HuH-7.5 (cell line): ENCODE measurements at places on chromosomes 7 and 10.

GRCh38 chr7:47669901-47670384 lies 88.0 kb upstream of the TNS3 start:
- no peak for DNase-seq

DNA sequence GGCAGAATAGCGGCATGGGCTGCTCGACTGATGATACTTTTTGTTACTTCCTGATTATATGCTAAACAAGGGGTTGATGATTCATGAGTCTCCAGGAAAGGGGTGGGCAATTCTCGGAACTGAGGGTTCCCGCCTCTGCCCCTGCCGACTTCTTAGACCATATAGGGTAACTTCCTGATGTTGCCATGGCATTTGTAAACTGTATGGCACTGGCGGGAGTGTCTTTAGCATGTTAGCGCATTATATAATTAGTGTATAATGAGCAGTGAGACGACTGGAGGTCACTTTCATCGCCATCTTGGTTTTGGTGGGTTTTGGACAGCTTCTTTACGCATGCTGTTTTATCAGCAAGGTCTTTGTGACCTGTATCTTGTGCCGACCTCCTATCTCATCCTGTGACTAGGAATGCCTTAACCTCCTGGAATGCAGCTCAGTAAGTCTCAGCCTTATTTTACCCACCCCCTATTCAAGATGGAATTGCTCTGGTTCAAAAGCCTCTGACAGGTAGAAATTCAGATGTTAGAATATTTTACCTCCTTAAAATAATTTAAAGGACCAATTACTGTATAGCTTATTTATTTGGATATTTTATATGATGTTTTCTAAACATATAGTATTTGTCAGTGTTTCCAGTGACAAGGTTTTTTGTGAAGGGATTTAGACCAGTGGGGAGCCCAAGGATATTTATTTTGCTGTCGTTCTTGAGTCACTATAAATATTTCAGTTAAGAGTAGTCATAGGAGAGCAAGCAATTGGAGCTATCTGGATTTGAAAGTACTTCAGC lies 90.1 kb upstream of the PIK3CG start:
- no peak for DNase-seq

DNA sequence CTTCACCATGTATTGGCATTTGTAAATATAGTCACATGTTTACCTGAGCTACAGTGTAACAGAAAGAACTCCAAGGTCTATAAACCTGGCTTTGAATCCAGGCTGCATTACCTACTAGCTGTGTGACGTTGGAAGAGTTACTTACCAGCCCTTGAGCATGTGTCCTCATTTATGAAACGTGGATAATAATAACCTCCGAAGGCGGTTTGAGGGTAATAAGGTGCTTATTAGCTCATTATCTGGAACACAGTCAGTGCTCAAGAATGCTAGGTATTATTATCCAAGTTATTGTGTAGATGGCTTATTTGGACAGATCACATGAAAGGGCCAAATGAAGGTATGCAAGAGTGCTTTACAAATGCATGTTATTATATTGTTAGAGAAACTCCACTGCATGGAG lies 64.9 kb downstream of the SEC23IP start:
- DNase-seq = no peak

DNA sequence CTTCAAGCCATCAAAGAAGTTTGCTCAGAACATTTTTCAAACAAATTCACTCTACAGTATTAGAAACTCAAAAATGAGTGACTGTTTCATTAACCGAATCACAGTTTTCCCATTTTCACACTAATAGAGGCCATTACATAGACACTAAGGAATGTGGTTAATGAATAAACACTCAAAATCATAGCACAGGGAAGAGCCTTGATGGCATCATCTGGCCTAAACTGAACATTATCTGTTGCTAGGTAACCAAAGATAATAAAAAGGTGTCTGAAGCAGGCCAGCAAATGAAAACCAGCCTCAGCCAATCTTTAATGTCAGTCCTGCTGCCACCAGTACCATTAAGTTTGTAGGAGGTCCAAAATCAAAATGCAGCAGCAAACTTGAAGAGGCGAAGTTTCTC lies 492.4 kb upstream of the STEAP1 start:
- no peak for DNase-seq

DNA sequence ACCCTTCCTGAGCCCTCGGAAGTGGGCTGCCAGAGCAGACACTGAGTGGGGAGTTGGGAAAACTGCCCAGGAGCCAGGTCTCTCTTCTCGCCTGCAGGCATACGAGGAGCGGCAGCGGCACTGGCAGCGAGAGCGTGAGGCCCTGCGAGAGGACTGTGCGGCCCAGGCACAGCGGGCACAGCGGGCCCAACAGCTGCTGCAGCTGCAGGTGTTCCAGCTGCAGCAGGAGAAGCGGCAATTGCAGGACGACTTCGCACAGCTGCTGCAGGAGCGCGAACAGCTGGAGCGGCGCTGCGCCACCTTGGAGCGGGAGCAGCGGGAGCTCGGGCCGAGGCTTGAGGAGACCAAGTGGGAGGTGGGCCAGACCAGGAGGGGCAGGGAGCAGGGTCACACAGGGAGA lies 5.8 kb downstream of the LZTS2 start:
- DNase-seq = no peak

DNA sequence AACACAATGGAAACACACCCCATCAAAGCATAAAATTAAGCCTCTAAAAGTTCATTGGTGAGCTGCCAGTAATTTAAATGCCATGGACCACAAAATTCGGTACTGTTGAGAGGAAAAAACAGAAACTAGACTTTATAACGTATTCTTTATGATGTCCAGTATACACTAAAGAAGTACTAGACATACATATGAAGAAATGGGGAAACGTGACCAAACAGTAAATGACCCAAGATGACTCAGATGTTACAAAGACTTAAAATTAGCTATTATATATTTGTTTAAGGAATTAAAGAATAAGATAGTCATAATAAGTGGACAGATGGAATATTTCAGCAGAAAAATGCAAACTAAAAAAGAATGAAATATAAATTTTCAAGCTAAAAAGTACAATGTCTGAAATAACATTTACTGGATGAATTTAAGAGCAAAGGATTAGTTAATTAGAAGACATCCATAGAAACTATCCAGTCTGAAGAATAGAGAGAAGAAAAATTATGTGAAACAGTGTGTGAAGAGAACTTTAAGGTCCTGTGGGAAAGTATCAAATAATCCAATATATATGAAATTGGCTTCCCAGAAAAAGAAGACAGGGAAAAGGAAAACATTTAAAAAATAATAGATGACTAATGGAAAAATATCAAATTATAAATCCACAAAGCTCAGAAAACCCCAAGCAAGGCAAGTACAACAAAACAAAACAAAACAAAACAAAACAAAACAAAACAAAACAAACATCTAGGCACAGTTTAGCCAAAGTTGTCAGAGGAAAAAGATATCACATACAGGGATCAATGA lies 69.4 kb downstream of the SAMD9 start:
- no peak for DNase-seq

DNA sequence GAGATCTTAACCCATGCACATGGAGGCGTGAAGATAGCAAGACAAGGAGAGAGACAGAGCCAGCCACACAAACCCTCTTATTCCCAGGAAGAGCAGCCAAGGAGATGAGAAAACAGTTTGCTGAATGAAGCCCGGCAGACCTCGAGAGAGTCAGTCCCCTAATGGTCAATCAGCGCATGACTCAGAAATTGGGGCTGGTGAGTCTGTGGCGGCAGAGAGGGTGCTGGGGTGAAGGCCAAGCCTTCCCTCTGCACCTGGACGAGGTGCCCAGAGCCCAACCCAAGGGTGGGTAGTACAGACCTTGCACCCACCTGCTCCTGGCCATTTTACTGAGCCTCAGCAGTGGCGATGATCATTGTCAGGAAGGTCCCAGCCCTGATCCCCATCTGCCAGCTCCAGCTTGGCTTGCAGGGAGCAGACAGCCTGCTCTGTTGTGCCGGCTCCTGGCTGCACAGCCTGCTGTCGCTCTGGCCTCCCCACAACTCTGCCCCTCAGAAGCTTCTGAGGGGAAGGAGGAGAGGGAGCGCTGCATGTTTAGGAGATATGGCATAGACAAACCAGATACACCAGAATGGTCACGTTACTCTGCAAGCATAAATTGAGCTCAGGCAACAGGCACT lies 256.6 kb downstream of the RPS24 start:
- no peak for DNase-seq

DNA sequence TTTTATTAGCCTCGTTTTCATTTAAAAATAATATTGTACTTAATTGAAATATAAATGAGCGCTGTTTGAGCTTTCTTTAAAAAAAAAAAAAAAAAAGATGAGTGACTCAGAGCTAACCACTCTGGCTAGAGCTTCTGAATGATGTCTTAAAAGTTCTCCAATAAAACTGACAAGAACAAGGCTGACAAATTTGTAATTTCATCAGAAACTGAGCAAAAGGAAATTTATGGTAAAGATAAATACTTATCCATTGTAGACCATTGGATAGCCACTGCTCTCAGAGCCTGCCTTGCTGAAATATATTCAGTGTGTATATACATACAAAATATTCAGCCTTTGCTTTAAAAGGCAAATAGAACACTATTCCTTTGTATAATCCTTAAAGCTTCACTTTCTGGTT lies 91.2 kb upstream of the OIT3 start:
- DNase-seq = no peak

DNA sequence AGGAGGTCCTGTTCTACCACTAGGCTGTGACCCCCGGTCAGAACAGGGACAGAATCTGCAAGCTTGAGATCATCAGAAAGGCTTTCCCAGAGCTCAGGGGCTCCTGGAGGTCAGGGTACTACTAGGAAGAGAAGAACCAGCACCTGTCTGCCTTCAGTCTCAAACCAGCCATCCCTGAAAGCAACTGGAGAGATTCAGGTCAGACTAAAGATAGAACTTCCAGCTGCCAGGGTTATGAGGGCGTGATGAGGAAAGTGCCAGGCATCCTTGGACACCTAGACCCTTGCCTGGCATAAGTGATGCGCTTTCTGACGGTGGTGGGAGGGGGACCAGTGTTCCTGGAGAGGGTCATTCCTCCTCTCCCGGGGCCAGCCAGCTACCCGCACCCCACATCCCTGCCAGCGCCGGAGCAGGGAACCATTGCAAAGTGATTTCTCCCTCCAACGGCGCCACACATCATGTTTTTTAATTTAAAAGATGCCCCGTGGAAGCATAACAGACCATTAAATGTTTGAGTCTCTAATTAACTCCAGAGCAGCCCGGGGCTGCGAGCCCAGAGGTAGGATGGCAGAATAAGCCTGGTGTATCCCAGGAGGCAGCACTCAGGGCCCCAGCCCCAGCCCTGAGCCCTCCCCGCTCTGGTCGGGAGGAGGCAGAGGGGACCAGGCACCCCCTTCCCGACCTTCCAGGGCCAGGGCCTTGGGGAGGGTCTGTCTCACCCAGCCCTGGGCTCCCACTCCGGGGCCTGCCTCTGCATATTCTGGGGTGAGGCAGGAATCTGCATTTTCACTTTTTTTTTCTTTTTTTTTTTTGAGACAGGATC lies 64.0 kb downstream of the ELFN1 start:
- no peak for DNase-seq

GRCh38 chr7:30069096-30069867 lies 41.1 kb downstream of the PLEKHA8 start:
- DNase-seq = no peak

GRCh38 chr7:131094685-131095084 lies 233.0 kb upstream of the MKLN1 start:
- DNase-seq = no peak

GRCh38 chr7:74051193-74051592 lies 23.2 kb downstream of the ELN start:
- DNase-seq = no peak

DNA sequence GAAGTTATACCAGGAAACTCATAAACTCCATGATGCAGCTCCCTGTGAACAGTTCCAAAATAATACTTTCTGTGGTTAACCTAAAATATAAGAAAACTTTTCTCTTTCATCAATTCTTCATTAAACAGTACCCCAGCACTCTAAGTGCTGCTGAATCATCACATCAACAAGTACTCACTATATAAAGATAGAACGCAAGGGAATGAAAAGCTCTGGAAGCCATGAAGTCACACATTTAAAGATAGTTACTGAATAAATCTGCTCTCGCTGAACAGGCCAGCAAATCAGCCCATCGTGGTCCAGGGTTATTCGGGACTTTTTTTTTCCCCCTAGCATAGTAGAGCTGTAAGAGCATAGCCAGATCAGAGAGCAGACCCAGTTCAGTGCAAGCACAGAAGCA lies 254.3 kb downstream of the IPMK start:
- no peak for DNase-seq

GRCh38 chr10:59580026-59580863 lies 129.4 kb downstream of the SLC16A9 start:
- peak; percentile 11 for DNase-seq

GRCh38 chr10:47062441-47063200 lies 151.4 kb downstream of the PTPN20 start:
- DNase-seq = no peak

GRCh38 chr10:109956454-109957091 lies 33.3 kb upstream of the XPNPEP1 start:
- DNase-seq = peak; percentile 40

DNA sequence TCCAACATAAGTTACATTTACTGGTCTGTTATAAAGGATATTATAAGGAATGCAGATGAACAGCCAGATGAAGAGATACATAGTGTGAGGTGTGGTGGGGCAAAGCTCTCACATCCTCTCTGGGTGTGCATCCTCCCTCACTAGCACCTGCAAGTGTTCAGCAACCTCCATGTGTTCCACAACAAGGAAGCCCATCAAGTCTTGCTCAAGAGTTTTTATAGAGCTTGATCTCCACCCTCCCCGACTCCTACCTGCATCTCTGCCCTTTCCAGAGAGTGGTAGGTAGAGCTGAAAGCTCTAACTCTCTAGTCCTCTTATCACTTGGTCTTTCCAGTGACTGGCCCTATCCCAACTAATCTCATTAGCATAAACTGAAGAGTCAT lies 12.5 kb upstream of the GHITM start:
- DNase-seq = no peak

GRCh38 chr10:129259128-129259815 lies 207.8 kb upstream of the MGMT start:
- no peak for DNase-seq

- DNase-seq = no peak
Observed at GRCh38 chr7:151115121-151115835, 29.0 kb downstream of the AGAP3 start.

- DNase-seq = no peak
Observed at GRCh38 chr10:60985951-60986350, 42.0 kb upstream of the RHOBTB1 start.

GRCh38 chr10:43557214-43557613 lies 17.2 kb downstream of the ZNF239 start:
- DNase-seq = no peak

- DNase-seq = no peak
Observed at GRCh38 chr10:806451-807162, 117.1 kb upstream of the DIP2C start.

DNA sequence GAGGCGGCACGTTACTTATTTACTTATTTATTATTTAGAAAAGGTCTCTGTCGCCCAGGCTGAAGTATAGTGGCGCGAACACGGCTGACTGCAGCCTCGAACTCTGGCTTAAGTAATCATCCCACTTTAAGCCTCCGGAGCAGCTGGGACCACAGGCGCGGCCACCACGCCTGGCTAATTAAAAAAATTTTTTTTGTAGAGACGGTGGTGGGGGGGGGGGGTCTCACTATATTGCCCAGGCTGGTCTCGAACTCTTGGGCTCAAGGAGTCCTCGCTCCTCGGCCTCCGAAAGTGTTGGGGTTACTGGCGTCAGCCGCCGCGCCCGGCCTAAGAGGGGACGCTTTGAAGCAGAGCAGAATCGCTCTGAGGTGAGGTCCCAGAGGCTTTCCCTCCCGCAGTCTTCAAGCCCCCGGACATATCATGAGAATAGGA lies 675 bp upstream of the FRAT2 start:
- no peak for DNase-seq
